Right ventricle myocardium inferior (tissue), 1 donor: ENCODE measurements at places on chromosomes 1 and 21. TPM values are rescaled to one million over a fixed set of nuclear protein-coding genes. Genes with fewer than 3 reads are reported as not detected.

- no peak for DNase-seq
These were observed 549.3 kb downstream of the NCAM2 start for GRCh38 chr21:21547368-21547953.

DNA sequence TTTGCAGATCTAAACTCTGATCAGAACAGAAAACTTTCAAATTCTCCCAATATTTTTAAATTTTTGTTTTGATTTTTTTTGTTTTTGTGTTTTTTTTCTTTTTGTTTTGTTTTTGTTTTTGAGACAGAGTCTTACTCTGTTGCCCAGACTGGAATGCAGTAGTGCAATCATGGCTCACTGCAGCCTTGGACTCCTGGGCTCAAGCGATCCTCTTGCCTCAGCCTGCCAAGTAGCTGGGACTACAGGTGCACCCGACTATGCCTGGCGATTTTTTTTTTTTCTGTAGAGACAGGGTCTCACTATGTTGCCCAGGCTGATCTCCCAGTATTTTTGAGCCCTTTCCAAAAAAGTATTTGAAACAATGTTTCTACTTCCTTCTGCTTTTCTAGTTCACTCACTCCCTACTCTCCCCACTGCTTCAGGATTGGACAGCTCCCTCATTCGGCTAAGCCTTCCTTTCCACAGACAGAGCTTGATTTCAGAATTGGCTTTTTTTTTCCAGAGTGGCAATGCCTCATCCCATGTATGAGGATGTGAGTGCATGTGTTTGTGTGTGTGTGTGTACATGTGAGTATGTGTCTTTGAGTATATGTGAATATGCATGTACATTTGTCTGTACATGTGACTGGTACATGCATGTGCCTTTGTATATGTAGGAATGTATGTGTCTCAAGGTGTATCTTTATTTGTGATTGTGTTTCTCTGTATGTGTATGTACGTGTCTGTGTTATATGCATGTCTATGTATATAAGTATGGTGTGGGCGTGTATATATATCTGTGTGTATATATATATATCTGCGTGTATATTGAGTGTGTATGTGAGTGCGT, 11.9 kb downstream of the LHX4 start:
- no peak for DNase-seq

- no peak for DNase-seq
These were observed 406 bp downstream of the PUSL1 start for GRCh38 chr1:1308756-1309250.

Gene RPS27
- 984 TPM for total RNA-seq

- DNase-seq: no peak
These were observed 11.7 kb upstream of the NR5A2 start for GRCh38 chr1:200015811-200016210.

Gene INPP5B
- total RNA-seq: 11.2 TPM

GRCh38 chr1:207181847-207182246, 77.8 kb downstream of the C4BPA start:
- no peak for DNase-seq

Gene NBPF9
- total RNA-seq: 4.2 TPM

DNA sequence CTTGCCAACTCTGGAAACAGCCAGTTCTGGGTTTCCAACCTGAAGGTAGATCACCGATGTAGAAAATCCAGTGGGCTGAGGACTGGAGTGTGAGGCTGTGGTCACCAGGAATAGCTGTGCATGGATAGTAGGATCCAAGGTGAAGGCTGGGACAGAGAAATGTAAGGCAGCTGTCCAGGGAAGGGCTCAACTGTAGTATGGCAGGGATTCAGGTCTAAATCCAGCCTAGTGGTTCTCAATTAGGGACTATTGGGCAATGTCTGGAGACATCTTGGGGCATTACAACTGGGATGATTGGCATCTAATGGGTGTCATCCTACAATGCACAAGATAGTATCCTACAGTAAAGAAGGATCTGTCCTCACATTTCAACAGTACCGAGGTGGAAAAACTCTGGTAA, 67.7 kb upstream of the RUNX1 start:
- no peak for DNase-seq

Gene KAZN
- 4.3 TPM for total RNA-seq

DNA sequence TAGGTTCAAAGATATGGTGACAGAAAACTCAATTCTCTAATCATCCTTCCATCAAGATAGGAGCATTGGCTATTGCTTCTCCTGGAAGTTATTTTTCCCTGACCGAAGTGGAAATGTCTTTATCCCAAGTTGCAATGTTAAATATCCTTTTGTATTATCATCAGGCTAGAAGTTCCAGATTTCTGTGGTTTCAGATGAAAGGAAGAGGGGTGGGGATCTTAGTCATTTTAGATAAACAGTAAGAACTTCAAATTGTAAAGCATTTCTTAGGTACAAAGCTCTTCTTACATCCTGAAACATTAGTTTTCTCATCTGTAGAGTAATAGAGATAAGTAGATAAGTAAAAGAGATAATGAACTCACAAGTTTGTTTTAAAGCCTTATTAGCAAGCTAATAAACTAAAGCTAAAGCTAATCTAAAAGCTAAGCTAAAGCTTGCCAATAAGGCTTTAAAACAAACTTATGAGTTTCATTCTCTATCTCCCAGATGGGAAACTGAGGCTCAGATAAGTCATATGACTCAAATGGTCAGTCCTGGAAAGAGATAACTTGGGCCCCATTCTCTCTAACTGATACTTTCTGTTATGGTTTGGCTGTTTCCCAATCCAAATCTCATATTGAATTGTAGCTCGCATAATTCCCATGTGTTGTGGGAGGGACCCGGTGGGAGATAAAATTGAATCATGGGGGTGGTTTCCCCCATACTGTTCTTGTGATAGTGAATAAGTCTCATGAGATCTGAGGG, 99.2 kb upstream of the KCNK2 start:
- no peak for DNase-seq

Gene L1TD1
- not detected for total RNA-seq

- DNase-seq: no peak
These were observed 86.3 kb downstream of the NKAIN1 start for GRCh38 chr1:31153423-31153822.

GRCh38 chr1:103250441-103250861, 142.1 kb upstream of the COL11A1 start:
- no peak for DNase-seq

Gene GCSAML
- 0.05 TPM for total RNA-seq

GRCh38 chr1:27915082-27915575, 19.7 kb upstream of the SMPDL3B start:
- no peak for DNase-seq
